ENCODE measurements at places on chromosomes 6 and 20. TPM values are rescaled to one million over a fixed set of nuclear protein-coding genes. Genes with fewer than 3 reads are reported as not detected.

- DNase-seq: no peak
- no peaks in the 10 kb centered on the region for H3K36me3 ChIP-seq
- H3K27me3 ChIP-seq: peaks cover 22% of the 10 kb centered on the region
Measured at GRCh38 chr6:33978412-33979150, 167.3 kb downstream of the GRM4 start.

GRCh38 chr6:168015482-168016175, 18.2 kb downstream of the KIF25 start:
- DNase-seq: no peak
- H3K27me3 ChIP-seq: no peaks in the 10 kb centered on the region
- no peak overlapping the region for H3K4me3 ChIP-seq
- H3K4me1 ChIP-seq: no peaks in the 10 kb centered on the region

- no peaks in the 10 kb centered on the region for H3K4me1 ChIP-seq
- H3K36me3 ChIP-seq: no peaks in the 10 kb centered on the region
- H3K4me3 ChIP-seq: no peak overlapping the region
- no peak overlapping the region for H3K27ac ChIP-seq
Measured at GRCh38 chr6:168380956-168381605, 59.9 kb upstream of the SMOC2 start.

DNA sequence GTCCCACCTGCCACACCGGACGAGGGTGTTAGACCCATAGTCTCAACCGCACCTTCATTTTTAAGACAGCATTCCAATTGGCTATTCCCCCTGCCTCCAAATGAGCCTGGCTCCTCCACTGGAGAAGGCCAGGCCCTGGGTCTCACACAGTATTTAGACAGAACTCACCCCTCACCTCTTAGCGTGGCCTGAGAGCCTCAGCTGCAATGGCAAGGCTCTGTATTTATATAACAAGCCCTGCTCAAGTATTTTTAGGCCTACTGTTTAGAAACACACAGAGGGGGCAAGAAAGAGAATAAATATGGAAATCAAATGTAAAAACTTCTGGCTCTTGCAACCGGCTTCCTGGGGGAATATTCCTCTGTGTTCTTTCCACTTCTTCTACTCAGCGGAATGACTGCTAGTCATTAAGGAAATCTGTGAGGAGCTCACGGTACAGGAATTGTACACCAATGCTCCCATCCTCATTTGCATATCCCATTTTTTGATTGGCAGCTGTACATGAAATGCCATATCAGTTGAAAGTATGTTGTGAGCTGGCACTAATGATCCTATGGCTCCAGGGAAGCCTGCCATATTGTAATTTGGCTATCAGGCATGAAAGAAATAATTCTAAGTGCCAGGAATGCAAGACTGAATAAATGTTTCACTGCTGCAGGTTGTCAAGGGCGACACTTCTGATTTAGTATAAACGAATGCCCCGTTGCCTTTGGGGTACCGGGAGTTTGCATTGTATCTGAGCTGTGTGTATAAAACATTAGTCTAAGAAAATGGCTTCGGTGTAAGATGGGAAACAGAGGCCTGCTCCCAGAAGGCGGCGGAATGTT, 207.5 kb downstream of the ZNF217 start:
- no peaks in the 10 kb centered on the region for H3K36me3 ChIP-seq
- no peak for DNase-seq
- peaks cover 7% of the 10 kb centered on the region for H3K4me1 ChIP-seq
- H3K4me3 ChIP-seq: no peak overlapping the region
- H3K27me3 ChIP-seq: no peaks in the 10 kb centered on the region

GRCh38 chr6:109790131-109790530, 99.0 kb downstream of the FIG4 start:
- H3K4me3 ChIP-seq: no peak overlapping the region
- no peaks in the 10 kb centered on the region for H3K27me3 ChIP-seq
- no peak overlapping the region for H3K27ac ChIP-seq
- no peaks in the 10 kb centered on the region for H3K4me1 ChIP-seq
- H3K36me3 ChIP-seq: peaks cover 34% of the 10 kb centered on the region

- no peak overlapping the region for H3K27ac ChIP-seq
- H3K27me3 ChIP-seq: no peaks in the 10 kb centered on the region
- H3K4me1 ChIP-seq: no peaks in the 10 kb centered on the region
- DNase-seq: no peak
- H3K4me3 ChIP-seq: no peak overlapping the region
- H3K36me3 ChIP-seq: no peaks in the 10 kb centered on the region
Measured at GRCh38 chr20:40265825-40266533, 423.1 kb downstream of the MAFB start.

DNA sequence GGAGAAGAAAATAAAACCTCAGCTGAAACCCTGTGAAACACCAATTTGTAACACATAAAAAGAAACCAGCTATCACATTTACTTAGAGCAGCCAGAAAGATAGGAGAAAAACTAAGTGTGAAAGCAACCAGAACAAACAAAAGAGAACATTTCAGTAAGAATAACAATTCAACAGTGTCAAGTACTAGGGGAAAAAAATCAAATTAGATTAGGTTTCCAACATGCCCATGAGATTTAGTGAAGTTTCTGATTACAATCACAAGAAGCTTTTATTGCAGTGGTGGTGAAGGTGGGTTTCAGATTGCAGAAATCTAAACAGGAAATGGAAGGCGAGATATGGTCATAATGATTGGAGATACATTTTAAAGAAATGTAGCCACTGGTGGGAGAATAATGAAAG, 22.1 kb upstream of the TRDN start:
- no peaks in the 10 kb centered on the region for H3K27me3 ChIP-seq
- no peak overlapping the region for H3K27ac ChIP-seq
- no peak for DNase-seq
- no peak overlapping the region for H3K4me3 ChIP-seq

- no peaks in the 10 kb centered on the region for H3K27me3 ChIP-seq
- peaks cover 38% of the 10 kb centered on the region for H3K4me1 ChIP-seq
- DNase-seq: no peak
Measured at GRCh38 chr6:14278446-14278845, 160.9 kb downstream of the CD83 start.

- H3K4me3 ChIP-seq: no peak overlapping the region
- H3K27me3 ChIP-seq: no peaks in the 10 kb centered on the region
- DNase-seq: no peak
- no peaks in the 10 kb centered on the region for H3K36me3 ChIP-seq
Measured at GRCh38 chr6:1701668-1702353, 92.1 kb downstream of the FOXC1 start.

- H3K27me3 ChIP-seq: no peaks in the 10 kb centered on the region
- no peak overlapping the region for H3K27ac ChIP-seq
- no peak overlapping the region for H3K4me3 ChIP-seq
- no peaks in the 10 kb centered on the region for H3K36me3 ChIP-seq
- H3K4me1 ChIP-seq: no peaks in the 10 kb centered on the region
Measured at GRCh38 chr20:24609757-24610156, 140.3 kb downstream of the SYNDIG1 start.

DNA sequence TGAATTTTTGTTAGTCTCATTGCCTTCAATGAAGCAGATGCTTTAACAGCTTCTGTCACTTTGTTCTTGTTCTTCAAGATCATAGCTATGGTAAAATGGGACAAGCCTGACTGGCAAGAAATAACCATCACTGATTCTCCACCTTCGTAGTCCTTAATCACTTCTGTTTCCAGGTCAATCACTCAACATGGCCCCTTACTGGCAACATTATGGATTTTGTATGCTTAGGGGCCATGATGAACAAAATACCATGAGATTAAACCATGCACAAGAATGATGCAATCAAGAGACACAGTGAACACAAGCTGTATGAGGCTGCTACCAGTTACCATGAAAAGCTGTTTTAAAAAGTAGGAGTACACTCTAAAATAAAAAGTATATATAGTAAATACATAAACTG, 32.8 kb downstream of the ADNP start:
- no peak overlapping the region for H3K4me3 ChIP-seq
- H3K27ac ChIP-seq: no peak overlapping the region

GRCh38 chr6:113859349-113860180, 2.4 kb downstream of the MARCKS start:
- no peaks in the 10 kb centered on the region for H3K36me3 ChIP-seq
- no peak for DNase-seq
- no peak overlapping the region for H3K27ac ChIP-seq
- H3K27me3 ChIP-seq: peaks cover 56% of the 10 kb centered on the region
- H3K4me1 ChIP-seq: peaks cover 47% of the 10 kb centered on the region
- H3K4me3 ChIP-seq: peak overlapping the region; percentile 50

DNA sequence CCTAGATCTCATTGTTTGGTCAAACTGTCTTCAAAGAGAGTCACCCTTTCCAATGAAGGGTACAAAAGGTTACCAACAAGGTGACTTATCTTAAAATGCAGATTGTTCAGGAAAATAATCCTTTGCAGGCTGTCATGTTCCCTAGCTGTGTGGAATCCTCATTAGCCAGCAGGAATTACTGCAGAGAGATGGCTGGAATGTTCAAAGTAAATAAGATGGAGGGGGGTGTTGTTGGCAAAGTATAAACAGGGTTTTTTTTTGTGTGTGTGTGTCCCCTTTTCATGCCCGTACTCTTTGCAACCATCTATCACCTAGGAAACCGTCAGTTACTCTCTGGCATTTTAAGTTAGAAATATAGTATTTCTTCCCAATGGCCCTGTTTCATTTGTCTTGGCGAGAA, 6.5 kb downstream of the NEDD9 start:
- no peaks in the 10 kb centered on the region for H3K36me3 ChIP-seq
- no peak overlapping the region for H3K4me3 ChIP-seq
- H3K27ac ChIP-seq: no peak overlapping the region
- no peak for DNase-seq
- no peaks in the 10 kb centered on the region for H3K27me3 ChIP-seq

GRCh38 chr20:38258545-38259215, 1.9 kb downstream of the KIAA1755 start:
- no peak overlapping the region for H3K4me3 ChIP-seq
- DNase-seq: no peak
- no peaks in the 10 kb centered on the region for H3K36me3 ChIP-seq
- H3K27ac ChIP-seq: no peak overlapping the region
- peaks cover 33% of the 10 kb centered on the region for H3K27me3 ChIP-seq
- H3K4me1 ChIP-seq: no peaks in the 10 kb centered on the region

GRCh38 chr20:8005575-8006366, 13.8 kb downstream of the TMX4 start:
- no peak overlapping the region for H3K4me3 ChIP-seq
- DNase-seq: no peak
- H3K4me1 ChIP-seq: no peaks in the 10 kb centered on the region
- H3K27ac ChIP-seq: no peak overlapping the region
- H3K36me3 ChIP-seq: peaks cover 25% of the 10 kb centered on the region

GRCh38 chr20:39025883-39026282, 63.7 kb downstream of the DHX35 start:
- H3K4me1 ChIP-seq: peaks cover 16% of the 10 kb centered on the region
- H3K27me3 ChIP-seq: no peaks in the 10 kb centered on the region
- H3K36me3 ChIP-seq: peaks cover 38% of the 10 kb centered on the region
- no peak overlapping the region for H3K4me3 ChIP-seq

- no peak for DNase-seq
- H3K4me3 ChIP-seq: no peak overlapping the region
- peaks cover 8% of the 10 kb centered on the region for H3K36me3 ChIP-seq
- H3K27me3 ChIP-seq: no peaks in the 10 kb centered on the region
- H3K27ac ChIP-seq: peak overlapping the region; percentile 68
Measured at GRCh38 chr20:17613328-17614175, 43.7 kb downstream of the DSTN start.

GRCh38 chr6:39313526-39314272, 520 bp downstream of the KCNK17 start:
- H3K4me3 ChIP-seq: peak overlapping the region; percentile 20
- no peak overlapping the region for H3K27ac ChIP-seq
- peaks cover 10% of the 10 kb centered on the region for H3K4me1 ChIP-seq
- H3K36me3 ChIP-seq: no peaks in the 10 kb centered on the region

DNA sequence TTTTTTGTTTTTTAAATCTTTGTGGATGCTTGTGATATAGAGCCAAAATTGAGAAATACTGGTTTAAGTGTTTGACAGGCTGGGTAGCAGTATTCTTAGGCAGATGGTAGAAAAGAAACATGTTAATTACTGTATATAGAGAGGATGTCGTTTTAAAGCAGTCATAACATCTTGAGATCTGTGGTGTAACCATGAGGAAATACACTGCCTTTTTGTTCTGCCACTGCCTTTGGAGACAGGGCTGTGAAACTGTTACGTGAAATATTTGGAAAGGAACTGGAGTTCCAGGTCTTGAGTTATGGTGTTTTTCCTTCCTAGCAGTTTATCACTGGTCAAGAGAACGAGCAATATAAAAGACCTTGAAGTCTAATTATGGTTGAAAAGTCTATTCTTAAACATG, 19.5 kb downstream of the STXBP5 start:
- no peak for DNase-seq
- no peak overlapping the region for H3K4me3 ChIP-seq
- no peaks in the 10 kb centered on the region for H3K4me1 ChIP-seq

DNA sequence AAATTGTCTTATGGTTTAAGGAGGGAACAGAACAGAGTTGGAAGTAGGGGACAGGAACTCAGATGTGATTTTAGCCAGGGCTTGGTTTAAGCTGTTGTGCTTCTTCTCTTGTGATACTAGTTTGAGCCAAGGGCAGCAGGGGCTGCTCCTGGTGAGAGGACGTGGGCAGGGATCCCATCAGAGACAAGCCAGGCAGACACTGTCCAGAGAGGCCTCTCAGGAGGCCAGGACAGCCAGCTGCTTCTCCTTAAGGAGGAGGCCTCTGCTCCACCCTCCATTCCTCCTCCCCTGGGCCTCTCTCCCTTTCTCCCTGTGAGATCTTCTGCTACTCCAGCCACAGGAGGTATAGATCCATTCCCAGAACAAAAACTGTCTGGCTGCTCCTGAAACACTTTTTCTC, 108.4 kb upstream of the MLN start:
- H3K4me1 ChIP-seq: peaks cover 81% of the 10 kb centered on the region
- H3K27ac ChIP-seq: no peak overlapping the region
- H3K4me3 ChIP-seq: no peak overlapping the region
- no peaks in the 10 kb centered on the region for H3K36me3 ChIP-seq

GRCh38 chr6:38937839-38938613, 110.6 kb upstream of the GLP1R start:
- H3K4me3 ChIP-seq: no peak overlapping the region
- H3K36me3 ChIP-seq: no peaks in the 10 kb centered on the region
- DNase-seq: no peak
- H3K27ac ChIP-seq: no peak overlapping the region
- H3K27me3 ChIP-seq: no peaks in the 10 kb centered on the region

GRCh38 chr6:42911171-42912021, 4.5 kb upstream of the PTCRA start:
- H3K4me3 ChIP-seq: no peak overlapping the region
- peaks cover 8% of the 10 kb centered on the region for H3K4me1 ChIP-seq
- DNase-seq: no peak
- H3K27me3 ChIP-seq: peaks cover 7% of the 10 kb centered on the region
- no peak overlapping the region for H3K27ac ChIP-seq

The RBPJL gene
- not detected for total RNA-seq

The SLC26A8 gene
- total RNA-seq: not detected

The VGLL2 gene
- total RNA-seq: not detected

The HTR1B gene
- total RNA-seq: not detected

The TRAPPC3L gene
- not detected for total RNA-seq

The TAAR8 gene
- not detected for total RNA-seq

The DACT2 gene
- not detected for total RNA-seq
